ENCODE measurements at places on chromosomes 4 and X.

DNA sequence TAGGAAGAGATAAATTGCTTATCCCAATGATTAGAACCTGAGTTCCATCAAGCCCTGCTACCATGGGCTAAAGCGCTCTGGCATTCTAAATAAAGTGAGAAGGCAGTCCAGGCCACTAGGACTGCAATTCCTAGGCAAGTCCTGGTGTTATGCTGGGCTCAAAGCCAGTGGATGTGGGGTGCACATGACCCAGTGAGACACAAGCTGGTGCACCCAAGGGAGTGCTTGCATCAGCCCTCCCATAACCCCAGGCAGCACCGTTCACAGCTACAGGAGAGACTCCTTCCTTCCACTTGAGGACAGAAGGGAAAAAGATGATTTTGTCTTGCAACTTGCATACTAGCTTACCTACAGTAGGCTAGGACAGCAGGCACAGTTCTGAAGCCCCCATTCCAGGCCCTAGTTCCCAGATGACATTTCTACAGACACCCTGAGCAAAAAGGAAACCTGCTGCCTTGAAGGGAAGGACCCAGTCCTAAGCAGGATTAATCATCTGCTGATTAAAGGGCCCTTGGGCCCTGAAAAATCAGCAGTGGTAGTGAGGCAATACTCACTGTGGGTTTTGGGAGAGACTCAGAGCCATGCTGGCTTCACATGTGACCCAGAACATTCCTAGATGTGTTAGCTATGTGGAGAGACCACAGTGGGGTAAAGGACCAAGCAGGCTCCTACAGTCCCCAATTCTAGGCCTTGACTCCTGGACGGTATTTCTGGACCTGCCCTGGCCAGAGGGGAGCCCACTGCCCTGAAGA lies 77.8 kb downstream of the KLHL13 start:
- H3K27ac ChIP-seq = no peak overlapping the region
- H3K4me3 ChIP-seq = no peak overlapping the region
- no peaks in the 10 kb centered on the region for H3K27me3 ChIP-seq
- DNase-seq = no peak
- H3K36me3 ChIP-seq = no peaks in the 10 kb centered on the region
- peaks cover 4% of the 10 kb centered on the region for H3K4me1 ChIP-seq

- no peak for DNase-seq
- no peaks in the 10 kb centered on the region for H3K36me3 ChIP-seq
- H3K4me3 ChIP-seq = no peak overlapping the region
- peaks cover 7% of the 10 kb centered on the region for H3K27me3 ChIP-seq
- no peak overlapping the region for H3K27ac ChIP-seq
Observed at GRCh38 chr4:26178854-26179253, 142.0 kb upstream of the RBPJ start.

DNA sequence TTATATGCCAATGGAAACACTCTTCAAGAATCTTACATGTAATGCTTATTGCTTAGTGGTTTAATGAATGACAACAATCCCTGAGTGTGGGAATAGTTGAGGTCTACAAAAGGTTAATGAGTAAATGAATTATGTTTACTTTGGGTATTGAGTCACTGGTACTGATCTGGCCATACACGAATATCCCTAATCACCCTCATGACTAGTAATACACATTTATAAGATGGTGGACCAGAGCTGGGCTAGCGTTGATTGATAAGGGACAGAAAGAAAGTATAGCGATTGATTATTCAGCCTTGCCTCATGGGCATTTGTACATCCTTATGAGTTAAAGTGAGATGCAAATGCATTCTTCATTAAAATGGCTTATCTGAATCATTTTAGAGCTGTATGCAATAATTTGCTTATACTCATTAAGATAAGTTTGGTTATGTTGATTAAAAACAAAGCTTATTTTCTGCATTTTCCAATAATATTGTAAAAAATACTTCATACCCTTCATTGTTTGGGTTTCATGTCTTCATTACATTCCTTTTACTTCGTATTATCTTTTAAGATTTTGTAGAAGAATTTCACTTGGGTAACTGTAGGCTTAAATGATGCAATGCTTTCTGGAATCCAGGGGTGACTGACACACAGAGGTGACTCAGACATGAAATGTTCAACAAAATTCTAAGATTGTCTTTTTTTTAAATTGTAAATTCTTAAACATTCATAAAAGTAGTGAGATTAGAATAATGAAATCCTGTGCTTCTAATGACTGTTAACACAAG lies 47.4 kb downstream of the FGF2 start:
- peaks cover 32% of the 10 kb centered on the region for H3K27me3 ChIP-seq
- no peaks in the 10 kb centered on the region for H3K36me3 ChIP-seq
- H3K27ac ChIP-seq = no peak overlapping the region
- DNase-seq = no peak

- peaks cover 3% of the 10 kb centered on the region for H3K27me3 ChIP-seq
- H3K4me3 ChIP-seq = no peak overlapping the region
- no peak overlapping the region for H3K27ac ChIP-seq
Observed at GRCh38 chr4:124863040-124863545, 150.6 kb upstream of the ANKRD50 start.

- H3K27me3 ChIP-seq = peaks cover 2% of the 10 kb centered on the region
- no peaks in the 10 kb centered on the region for H3K4me1 ChIP-seq
- H3K36me3 ChIP-seq = no peaks in the 10 kb centered on the region
- no peak for DNase-seq
- no peak overlapping the region for H3K27ac ChIP-seq
Observed at GRCh38 chrX:40550066-40550465, 30.7 kb upstream of the ATP6AP2 start.

- no peak for DNase-seq
- no peak overlapping the region for H3K27ac ChIP-seq
- peaks cover 25% of the 10 kb centered on the region for H3K4me1 ChIP-seq
- H3K36me3 ChIP-seq = no peaks in the 10 kb centered on the region
Observed at GRCh38 chr4:68369142-68369805, 19.4 kb upstream of the YTHDC1 start.

GRCh38 chr4:67701517-67701850 lies 529 bp upstream of the UBA6 start:
- DNase-seq = no peak
- H3K27me3 ChIP-seq = peaks cover 3% of the 10 kb centered on the region
- peaks cover 58% of the 10 kb centered on the region for H3K4me1 ChIP-seq

- DNase-seq = no peak
- no peaks in the 10 kb centered on the region for H3K4me1 ChIP-seq
- peaks cover 3% of the 10 kb centered on the region for H3K27me3 ChIP-seq
- no peaks in the 10 kb centered on the region for H3K36me3 ChIP-seq
- no peak overlapping the region for H3K4me3 ChIP-seq
Observed at GRCh38 chr4:40395166-40395900, 60.2 kb downstream of the CHRNA9 start.

- DNase-seq = no peak
- H3K4me3 ChIP-seq = no peak overlapping the region
- no peak overlapping the region for H3K27ac ChIP-seq
- no peaks in the 10 kb centered on the region for H3K27me3 ChIP-seq
- H3K4me1 ChIP-seq = no peaks in the 10 kb centered on the region
- peaks cover 13% of the 10 kb centered on the region for H3K36me3 ChIP-seq
Observed at GRCh38 chr4:52968241-52968640, 106.1 kb downstream of the RASL11B start.

DNA sequence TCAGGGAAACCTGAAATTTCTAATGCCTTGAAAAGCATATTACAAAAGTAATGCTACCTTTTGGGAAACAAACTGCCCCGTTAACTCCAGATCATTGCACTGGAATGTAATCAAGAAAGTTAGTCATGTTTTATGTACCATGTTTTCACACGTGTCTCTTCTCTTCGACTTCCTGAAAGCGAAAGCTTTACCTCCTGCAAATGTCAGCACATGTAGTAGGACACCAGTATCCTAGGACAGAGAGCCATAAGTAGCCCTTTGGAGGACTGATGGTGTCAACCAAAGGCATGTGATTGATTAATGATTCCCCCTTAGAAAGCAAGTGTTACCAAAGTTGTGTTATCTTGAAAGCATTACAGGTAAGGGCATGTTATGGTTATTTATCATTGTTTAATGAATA lies 8.8 kb upstream of the MND1 start:
- no peaks in the 10 kb centered on the region for H3K36me3 ChIP-seq
- no peak for DNase-seq
- no peak overlapping the region for H3K4me3 ChIP-seq
- H3K27ac ChIP-seq = no peak overlapping the region
- H3K27me3 ChIP-seq = peaks cover 5% of the 10 kb centered on the region
- H3K4me1 ChIP-seq = no peaks in the 10 kb centered on the region

DNA sequence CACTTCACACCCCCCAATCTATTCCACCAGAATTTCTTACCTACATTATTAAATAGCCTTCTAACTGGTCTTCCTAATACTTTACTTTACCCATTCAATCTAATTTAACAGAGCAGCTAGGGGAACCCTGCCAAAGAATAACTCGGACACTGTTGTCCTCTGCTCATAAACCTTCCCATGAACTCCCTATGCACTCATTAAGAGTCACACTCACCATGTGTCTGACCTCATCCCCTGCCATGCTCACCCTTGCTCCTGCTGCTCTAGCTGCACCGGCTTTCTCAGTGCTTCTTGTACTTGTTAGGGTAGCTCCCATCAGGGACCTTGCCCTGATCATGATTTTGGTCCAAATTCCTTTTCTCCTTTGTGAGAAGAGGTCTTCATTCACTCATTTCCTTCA lies 54.6 kb upstream of the GUCY1A1 start:
- H3K27ac ChIP-seq = no peak overlapping the region
- no peaks in the 10 kb centered on the region for H3K36me3 ChIP-seq
- no peak overlapping the region for H3K4me3 ChIP-seq
- no peak for DNase-seq

DNA sequence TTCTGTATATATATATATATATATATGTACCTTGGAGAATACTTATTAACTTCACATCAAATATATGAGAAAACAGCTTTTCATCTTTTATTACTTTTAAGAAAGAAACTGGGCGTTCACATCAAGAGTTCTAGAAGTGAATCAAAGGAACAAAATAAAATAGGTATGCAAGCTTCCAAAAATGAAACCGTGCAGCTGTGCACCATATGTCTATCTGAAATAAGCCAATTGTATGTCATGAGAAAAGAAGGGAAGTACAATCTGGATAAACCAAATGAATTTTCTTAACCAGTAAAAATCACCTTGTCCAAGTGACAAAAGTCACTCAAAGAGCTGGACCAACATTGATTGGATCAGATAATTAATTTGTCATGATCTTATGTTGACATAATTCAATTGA lies 405.4 kb upstream of the TECRL start:
- H3K4me3 ChIP-seq = no peak overlapping the region
- DNase-seq = no peak
- no peaks in the 10 kb centered on the region for H3K27me3 ChIP-seq

Data from immature natural killer cell (primary cell).